ENCODE measurements at places on chromosomes 3 and 15. TPM values are rescaled to one million over a fixed set of nuclear protein-coding genes. Genes with fewer than 3 reads are reported as not detected.

Gene SEMA3G
- 13.6 TPM for total RNA-seq

Gene PLCB2
- total RNA-seq: 3.3 TPM

Gene CCNB2
- total RNA-seq: 0.25 TPM

- H3K27ac ChIP-seq: no peak overlapping the region
- H3K4me1 ChIP-seq: no peaks in the 10 kb centered on the region
- H3K4me3 ChIP-seq: no peak overlapping the region
- H3K36me3 ChIP-seq: no peaks in the 10 kb centered on the region
Measured at GRCh38 chr3:68878322-68878721, 54.0 kb downstream of the TAFA4 start.

GRCh38 chr3:70832834-70833205, 520.4 kb upstream of the MDFIC2 start:
- H3K4me3 ChIP-seq: no peak overlapping the region
- peak overlapping the region; percentile 69 for H3K27ac ChIP-seq
- no peaks in the 10 kb centered on the region for H3K4me1 ChIP-seq
- no peaks in the 10 kb centered on the region for H3K36me3 ChIP-seq

GRCh38 chr3:160041465-160041864, 52.8 kb downstream of the IL12A start:
- H3K4me3 ChIP-seq: no peak overlapping the region
- H3K27me3 ChIP-seq: peaks cover 2% of the 10 kb centered on the region
- no peak overlapping the region for H3K27ac ChIP-seq
- no peak for DNase-seq
- H3K36me3 ChIP-seq: no peaks in the 10 kb centered on the region
- H3K4me1 ChIP-seq: no peaks in the 10 kb centered on the region

DNA sequence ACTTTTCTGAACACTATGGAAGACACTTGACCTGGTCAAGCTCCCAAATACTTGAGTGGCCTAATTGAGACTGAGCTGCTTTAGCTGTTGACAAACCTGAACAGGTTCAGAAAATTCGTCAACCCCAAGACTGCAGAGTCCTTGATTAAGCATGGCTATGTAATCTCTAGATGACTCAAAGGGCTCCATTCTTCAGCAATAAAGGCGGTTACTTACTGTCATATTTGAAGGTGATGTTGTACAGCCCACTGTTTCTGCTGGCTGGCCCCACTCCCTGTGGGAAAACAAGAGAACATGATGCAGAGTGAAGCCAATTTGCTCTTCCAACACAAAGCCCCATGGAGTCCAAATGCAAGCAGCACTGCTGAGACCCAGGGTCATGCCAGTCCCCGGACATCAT, 45.1 kb downstream of the IL17RD start:
- H3K4me3 ChIP-seq: no peak overlapping the region
- no peaks in the 10 kb centered on the region for H3K4me1 ChIP-seq
- DNase-seq: no peak
- no peaks in the 10 kb centered on the region for H3K36me3 ChIP-seq
- no peak overlapping the region for H3K27ac ChIP-seq

DNA sequence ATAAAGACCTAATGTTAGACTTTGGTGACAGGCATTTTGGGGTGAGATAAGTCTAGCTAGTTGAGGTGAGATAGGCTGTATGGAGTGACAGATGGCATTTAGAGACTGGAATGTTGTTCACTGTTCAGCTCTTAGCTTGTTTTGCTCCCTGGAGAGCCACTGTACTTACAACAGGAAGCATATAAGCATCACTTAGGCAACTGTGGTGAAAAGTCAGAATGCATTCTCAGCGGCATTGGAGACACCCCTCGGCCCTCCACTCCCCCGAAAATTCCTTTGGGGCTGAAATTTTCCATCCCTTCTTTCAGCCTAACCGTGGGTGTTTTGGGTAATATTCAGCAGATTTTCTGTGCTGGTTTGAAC, 73.4 kb downstream of the SLCO3A1 start:
- H3K27me3 ChIP-seq: no peaks in the 10 kb centered on the region
- no peak for DNase-seq
- no peaks in the 10 kb centered on the region for H3K36me3 ChIP-seq
- H3K27ac ChIP-seq: peak overlapping the region; percentile 60
- peaks cover 82% of the 10 kb centered on the region for H3K4me1 ChIP-seq

DNA sequence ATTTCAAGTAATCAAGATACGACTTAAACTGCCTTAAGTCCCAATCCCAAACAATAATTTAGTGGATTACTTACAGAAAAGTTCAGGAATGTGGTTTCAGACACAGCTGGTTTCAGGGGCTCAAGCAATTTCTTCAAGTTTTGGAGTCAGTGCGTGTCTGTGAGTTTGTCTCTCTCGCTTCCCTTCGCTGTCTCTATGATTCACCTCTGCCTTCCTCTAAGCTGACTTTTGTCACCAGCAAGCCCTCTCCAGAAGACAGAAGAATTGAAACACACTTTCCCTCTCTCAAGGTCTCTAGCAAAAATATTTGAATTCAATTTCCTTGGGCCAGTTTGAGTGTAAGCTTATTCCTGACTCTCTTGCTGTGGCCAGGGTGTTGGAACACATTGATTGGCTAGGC, 392.4 kb downstream of the EDEM1 start:
- no peaks in the 10 kb centered on the region for H3K4me1 ChIP-seq
- DNase-seq: no peak
- no peaks in the 10 kb centered on the region for H3K36me3 ChIP-seq
- H3K27me3 ChIP-seq: no peaks in the 10 kb centered on the region

DNA sequence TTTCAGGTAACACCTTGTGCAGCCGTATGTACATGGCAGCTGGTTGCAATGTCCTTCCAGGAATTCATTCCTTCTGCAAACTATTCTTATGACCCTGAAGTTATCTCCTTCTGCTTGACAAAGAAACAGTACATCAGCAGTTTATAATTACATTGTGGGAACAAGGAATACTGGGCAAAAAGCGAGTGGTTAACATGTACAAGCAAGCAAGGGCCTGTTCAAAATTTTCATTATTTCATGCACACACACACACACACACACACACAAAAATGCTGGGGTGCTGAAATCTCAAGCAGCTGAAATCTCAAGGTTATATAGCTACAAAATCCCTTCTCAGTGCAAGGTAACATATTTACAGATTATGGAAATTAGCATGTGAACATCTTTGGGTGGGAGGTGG, 30.7 kb downstream of the GTPBP8 start:
- H3K4me3 ChIP-seq: no peak overlapping the region
- no peaks in the 10 kb centered on the region for H3K27me3 ChIP-seq
- peaks cover 8% of the 10 kb centered on the region for H3K4me1 ChIP-seq
- no peak overlapping the region for H3K27ac ChIP-seq

- DNase-seq: peak; percentile 97
- peak within 1 kb of the TSS; percentile 86 for H3K4me3 ChIP-seq
- peak within 1 kb of the TSS; percentile 93 for H3K27ac ChIP-seq
- no peaks in the 10 kb centered on the region for H3K36me3 ChIP-seq
- no peaks in the 10 kb centered on the region for H3K27me3 ChIP-seq
- H3K4me1 ChIP-seq: peaks cover 34% of the 10 kb centered on the region
Measured at GRCh38 chr3:122415762-122416654, at the start of gene WDR5B. TSS of gene WDR5B (minus strand) at chr3:122416062. CDS start at chr3:122415528, 534 bp downstream.

All from heart left ventricle (tissue), 16 donors.